Cardiac ventricle fibroblast (primary cell): ENCODE measurements at places on chromosomes 2 and 18. TPM values are rescaled to one million over a fixed set of nuclear protein-coding genes. Genes with fewer than 3 reads are reported as not detected.

TEX44 gene
- not detected in 2 replicates for total RNA-seq

FASTKD2 gene
- 14.7 and 21.5 TPM in 2 replicates for total RNA-seq

IL1RL1 gene
- 2.3 and 2.4 TPM in 2 replicates for total RNA-seq

GORASP2 gene
- total RNA-seq, result 67.7 and 73.3 TPM in 2 replicates

BOK gene
- total RNA-seq, result 56.0 and 61.0 TPM in 2 replicates

NT5C1B gene
- 0.10 TPM in 1 of 2 replicates, not detected in the other for total RNA-seq

CPS1 gene
- total RNA-seq, result 9.1 and 10.2 TPM in 2 replicates

KCNJ13 gene
- not detected in 2 replicates for total RNA-seq
